ENCODE measurements at places on chromosomes 5 and 9.

GRCh38 chr9:24044576-24044975, 218.5 kb upstream of the ELAVL2 start:
- no peak for DNase-seq

DNA sequence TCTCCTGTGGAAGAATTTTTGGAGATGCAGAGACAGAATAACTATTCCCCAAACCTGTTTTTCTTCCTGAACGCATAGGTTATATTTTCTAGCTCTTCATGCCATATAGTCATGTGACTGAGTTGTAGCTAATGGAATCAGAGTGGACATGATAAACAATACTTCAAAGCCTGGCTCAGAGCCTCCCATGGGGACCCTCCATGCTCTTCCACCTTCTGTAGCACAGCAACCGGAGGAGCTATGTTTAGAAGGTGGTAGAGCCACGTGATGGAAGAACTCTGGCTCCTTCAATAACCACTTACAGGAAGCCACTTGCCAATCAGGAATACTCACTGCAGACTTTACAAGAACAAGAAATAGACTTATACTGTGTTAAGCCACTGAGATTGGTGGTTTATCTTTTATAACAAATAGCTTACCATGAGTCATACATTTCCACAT, 39.2 kb downstream of the NADK2 start:
- DNase-seq: no peak

DNA sequence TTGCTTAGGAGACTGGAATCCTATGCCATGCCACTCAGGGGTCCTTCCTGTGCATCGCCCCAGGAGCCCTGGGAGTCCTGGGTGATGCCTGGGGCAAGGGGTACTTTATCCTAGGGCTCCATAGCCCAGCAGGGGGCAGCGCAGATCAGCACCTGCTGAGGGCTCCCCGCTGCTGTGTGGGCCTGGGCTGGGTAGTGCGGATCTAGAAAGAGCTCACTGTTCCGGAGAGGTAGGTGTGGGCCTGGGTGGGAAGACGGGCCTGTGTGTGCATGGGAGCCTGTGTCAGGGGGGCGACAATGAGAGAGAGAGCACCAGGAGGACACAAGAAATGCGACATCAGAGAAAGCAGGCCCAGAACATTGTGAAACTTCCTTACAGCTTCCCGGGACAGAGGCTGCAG, 11.4 kb upstream of the DAB2IP start:
- peak; percentile 76 for DNase-seq

- no peak for DNase-seq
Observed at GRCh38 chr5:58854441-58854840, 271.6 kb downstream of the RAB3C start.

- no peak for DNase-seq
Observed at GRCh38 chr5:14356305-14356704, 213.2 kb downstream of the TRIO start.

DNA sequence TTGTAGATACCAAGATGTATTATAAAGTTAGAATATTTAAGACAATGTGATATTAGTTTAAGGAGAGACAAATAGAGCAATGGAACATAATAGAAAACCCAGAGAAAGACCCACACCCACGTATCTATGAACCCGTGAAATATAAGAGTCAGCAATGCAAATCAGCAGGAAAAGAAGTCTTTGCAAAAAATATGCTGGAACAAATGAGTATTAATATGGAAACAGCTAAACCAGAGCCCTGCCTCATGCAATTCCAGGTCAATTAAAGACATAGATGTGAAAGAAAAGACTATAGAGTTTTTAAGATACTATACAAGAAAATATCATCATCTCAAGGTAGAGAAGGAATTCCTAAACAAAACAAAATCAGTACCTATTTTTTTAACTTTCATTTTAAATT, 23.1 kb upstream of the IL3 start:
- DNase-seq: no peak

DNA sequence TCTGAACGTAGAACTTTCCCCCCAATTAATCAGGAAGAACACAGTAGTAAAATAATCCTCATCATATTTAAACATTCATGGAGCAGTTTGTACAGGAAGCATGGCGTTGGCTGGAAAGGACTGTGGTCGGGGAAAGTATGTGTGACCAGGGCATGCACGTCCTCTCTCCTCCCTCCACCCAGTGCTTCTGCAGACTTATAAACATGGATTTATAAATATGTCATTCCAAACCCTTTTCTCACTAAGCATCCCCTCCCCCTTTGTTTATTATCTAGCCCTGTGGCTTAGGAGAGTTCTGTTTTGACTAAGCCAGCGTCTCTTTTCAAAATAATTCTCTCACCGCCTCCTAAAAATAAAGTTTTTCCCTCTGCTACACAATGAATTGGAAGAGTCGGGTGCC, 70.4 kb upstream of the DAP start:
- no peak for DNase-seq

DNA sequence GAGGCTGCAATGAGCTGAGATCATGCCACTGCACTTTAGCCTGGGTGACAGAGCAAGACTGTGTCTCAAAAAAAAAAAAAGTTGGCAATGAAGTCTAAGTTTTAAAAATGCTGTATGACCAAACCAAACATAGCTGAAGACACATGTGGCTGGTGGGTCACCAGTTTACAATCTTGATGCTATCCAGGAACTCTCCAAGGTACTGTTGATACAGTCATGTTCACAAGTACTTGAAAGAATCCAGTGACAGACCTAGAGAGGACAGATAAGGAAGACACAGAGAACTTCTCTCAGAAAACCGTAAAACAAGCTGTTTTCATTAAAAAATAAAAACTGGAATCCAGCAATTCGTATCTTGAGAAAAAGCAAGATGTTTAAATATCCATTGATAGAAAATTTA, 95.7 kb downstream of the ACTBL2 start:
- DNase-seq: no peak

GRCh38 chr5:127988146-127988760, 95.3 kb upstream of the SLC12A2 start:
- DNase-seq: no peak

DNA sequence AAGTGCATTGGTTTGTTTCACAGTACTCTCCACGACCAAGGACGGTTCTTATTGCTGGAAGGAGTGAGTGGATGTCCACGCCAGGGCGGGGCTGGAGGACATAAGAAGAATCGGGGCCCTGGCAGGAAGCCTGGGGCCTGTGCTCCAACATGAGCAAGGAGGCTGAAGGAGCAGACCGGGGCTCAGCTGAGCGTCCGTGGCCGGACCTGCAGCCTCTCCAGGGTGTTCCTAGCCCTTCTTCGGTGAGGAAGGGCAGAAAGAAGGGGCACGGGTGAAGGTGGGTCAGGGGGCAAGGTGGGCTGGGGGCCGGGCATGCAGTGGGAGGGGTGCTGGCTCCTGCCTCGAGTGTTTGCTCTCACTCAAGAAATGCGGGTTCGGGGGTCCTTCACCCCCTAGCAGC, 18.1 kb downstream of the FAM78A start:
- no peak for DNase-seq

DNA sequence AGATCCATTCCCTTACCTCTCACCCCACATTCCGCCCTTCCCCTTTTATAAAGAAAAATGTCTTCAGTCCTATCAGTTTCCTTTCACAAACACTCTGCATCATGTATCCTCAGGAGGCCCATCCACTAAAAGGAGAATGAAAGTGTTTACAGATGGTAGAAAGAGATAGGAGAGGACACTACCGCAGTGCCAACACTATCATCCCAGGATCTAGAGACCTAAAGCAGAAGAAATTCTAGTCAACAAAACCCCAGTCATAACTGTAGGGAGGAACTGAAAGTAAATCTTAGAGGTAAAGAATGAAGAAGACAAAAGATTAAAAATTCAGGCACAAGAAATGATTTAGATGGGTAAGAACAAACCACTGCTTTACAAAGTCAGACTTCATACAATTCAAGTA, 114.1 kb downstream of the MLLT3 start:
- no peak for DNase-seq

DNA sequence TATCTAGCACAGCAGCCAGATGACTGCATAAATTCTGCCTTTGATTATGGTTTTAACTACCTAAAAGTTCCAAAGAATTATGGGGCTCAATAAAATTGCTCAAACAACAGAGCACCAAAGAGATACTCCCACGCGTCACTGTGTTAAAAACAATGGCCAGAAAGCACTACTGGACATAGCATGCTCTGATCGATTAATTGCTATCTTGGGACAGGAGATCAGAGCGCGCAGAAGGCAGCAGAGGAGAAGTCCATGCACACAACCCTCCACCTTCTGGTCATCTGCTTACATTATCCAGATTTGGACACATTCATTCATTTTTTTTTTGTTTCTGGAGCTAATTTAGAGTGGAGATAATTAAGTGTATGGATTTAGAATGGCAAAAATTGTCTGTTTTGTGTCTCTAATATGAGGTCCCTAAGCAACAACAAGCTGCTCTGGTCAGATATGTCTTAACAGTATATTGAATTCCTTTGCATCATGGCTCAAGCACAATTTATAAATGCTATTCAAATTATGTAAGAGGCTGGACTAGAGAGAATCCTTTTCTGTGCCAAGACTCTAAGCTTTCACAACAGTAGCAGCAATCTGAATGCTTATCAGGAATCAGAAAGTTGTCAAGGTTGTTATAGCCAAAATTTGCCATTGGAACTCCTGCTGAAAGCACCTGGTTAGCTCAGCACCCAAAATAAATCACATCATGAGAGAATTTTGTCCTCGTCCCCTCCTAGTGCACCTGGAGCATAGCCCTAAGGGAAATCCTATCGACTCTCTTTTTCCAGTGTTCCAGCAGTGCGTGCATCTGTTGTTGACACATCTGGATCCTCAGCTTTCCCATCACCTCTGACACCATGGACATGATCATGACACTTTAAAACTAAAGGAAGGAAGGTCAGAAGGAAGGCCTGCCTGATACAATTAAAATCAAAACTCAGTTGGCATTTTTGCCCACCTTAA, 98.6 kb upstream of the HMHB1 start:
- DNase-seq: no peak

- DNase-seq: no peak
Observed at GRCh38 chr9:78438211-78438610, 141.3 kb downstream of the PSAT1 start.

DNA sequence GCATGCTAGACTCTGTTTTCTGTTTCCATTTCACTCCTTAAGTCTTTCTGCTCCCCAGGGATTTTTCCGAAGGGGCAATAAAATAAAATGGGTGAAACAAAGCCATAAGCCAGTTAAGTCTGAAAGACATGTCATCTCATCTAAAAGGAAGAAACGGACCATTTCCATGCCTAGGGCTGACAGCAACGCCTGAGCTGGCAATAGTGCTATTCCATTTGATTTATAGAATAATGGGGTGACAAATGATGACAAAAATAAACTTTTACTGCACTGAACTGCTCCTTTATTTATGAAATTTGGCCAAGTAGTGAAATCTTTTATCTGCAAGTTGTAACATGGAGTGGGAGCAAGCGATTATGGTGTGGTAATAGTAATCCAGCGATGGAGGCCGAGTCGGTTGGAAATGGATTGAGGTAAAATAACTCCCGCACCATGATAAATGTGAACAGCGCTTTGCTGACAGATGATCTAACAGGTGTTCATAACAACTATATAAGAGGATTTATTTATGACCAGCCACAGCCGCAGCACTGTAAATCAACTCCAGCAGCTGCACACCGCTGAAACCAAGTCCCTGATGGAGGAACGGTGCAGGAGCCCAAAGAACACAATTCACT, 219.8 kb upstream of the TBCA start:
- DNase-seq: no peak

- DNase-seq: peak; percentile 58
Observed at GRCh38 chr5:177368869-177369644, 11.3 kb downstream of the RGS14 start.

DNA sequence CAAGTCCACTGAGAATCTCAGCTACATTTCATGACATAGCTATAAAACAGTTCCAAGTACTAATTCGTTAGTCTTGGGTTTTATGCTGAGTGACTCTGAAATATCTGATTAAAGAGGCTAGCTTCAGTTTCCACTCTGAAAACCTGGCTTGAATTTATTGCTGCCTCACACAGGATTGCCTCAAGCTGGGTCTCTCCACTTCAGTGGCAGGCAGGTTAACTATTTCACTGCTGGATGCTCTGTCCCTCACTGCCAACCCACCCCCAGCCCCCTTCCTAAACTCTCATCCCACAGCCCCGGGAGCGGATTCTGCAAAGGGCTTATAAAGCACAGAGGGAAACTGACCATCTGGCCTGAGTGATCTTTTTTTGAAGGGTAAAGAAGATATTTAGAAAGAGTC, 318.3 kb downstream of the MLLT3 start:
- no peak for DNase-seq

- DNase-seq: no peak
Observed at GRCh38 chr5:101364469-101364868, 461.4 kb upstream of the ST8SIA4 start.

DNA sequence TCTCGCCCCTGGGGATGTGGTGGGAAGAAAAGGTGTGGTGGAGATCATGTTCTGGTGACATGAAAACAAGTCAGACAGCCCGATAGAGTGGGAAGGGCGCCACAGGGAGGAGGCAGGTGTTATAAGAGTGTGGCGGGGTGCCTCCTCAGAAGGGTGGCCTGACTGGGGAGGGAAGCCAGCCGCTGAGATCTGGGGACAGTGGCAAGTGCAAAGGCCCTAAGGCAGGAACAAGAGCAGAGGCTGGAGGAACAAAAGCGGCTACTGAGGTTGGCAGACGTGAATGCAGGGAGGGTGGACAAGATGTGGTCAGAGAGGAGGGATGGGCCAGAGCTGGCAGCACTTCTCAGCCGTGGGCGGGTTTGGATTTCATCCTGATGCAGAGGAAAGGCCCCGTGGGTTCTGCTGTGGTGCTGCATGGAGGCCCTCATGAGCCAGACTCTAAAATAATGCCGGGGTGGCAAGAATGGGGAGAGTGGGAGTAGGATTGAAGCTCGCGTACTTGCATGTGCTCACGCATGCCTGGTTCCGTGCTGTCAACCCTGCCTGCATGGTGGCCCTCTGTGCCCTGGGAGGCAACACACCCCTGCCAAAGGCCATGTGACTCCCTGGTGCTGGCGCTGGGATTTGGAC, 89.2 kb downstream of the MVB12B start:
- DNase-seq: no peak

DNA sequence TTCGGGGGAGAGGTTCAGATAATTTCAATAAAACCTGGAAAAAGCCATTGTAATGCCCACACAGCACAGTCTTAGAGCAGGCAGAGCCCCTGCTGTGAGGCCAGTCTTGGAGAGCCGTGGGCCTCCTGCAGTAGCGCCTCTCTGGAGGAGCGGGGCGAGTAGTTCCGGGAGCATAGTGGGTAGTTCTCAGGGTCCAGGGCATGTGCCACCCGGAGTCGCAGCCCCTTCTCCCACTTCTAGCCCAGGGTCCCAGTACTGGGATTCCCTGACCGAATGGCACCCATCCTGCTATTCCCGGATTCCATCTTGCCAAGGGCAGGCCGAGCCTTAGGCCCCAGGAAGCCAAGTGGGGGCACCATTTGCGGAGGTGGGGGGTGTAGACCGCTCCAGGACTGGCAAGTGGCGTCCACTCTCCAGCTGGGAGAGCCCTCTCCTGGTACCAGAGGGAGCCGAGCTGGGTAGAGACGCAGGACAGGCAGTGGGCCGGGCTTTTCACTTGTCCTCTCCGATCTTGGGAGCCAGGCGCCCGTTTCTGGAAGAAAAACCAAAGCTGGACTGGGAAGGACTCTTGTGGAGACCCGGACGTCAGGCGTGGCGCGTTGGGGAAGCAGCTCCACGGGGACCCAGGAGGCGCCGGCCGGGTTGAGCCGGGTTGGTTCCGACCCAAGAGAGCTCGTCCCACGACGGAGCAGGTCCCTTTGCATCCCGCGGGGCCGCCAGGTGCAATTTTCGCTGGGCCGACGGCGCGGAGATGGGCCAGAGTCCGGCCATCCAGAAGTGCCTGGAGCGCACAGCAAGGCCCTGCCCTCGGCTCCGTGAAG, 12.1 kb downstream of the PROP1 start:
- DNase-seq: peak; percentile 34

All from WTC11 (cell line).